ENCODE measurements at places on chromosomes 3 and 15.

DNA sequence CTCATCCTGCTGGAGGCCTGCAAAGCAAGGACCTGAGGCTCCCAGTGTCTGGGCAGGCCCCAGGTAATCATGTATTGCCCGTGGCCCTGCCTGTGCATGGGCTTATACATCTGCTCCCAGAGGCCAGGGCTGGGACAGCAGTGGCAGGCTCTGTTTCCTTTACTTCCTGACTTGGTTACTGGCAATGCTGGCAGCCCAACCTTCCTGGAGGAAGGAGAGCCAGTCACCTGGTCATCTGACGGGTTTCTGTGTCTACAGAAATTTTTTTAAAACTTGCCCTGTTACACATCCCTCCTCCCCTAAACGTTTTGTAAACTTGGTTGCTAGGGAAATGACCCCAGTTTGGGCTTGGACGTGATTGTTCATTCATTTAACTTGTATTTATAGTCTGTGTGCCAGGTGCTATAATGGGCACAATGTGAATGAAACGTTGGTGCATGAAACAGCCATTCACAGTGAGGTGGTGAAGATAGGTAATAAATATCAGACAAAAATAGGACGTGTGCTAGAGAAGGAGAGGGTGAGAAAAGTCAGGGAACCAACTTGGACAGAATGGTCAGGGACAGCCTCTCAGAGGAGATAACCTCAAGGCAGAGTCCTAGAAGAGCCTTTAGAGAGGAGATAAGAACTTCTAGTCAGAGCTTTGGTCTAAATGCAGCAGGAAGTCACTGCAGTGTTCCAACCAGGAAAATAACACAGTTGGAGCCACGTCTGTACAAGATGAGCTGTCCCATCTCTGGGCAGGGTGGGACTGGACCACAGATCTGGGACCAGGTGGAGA, 14.1 kb downstream of the TEX264 start:
- DNase-seq: no peak

DNA sequence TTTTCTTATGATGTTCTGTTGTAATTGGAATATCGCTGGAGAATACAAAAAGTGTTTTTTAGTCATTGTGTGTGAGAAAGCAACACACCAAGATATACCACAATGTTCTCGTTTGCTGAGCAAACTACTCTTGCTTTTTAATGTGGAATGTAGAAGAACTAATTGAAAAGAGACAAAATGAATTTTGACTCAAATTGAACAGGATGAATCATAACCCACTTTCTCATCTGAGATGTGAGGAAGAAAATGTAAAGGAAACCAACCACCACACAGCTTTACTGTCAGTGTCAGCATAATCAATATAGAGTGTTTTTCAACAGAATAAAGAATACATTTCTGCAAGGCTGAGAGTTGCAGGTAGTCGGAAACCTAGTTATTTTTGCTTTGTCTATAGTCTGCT, 448.8 kb upstream of the TPRG1 start:
- no peak for DNase-seq

DNA sequence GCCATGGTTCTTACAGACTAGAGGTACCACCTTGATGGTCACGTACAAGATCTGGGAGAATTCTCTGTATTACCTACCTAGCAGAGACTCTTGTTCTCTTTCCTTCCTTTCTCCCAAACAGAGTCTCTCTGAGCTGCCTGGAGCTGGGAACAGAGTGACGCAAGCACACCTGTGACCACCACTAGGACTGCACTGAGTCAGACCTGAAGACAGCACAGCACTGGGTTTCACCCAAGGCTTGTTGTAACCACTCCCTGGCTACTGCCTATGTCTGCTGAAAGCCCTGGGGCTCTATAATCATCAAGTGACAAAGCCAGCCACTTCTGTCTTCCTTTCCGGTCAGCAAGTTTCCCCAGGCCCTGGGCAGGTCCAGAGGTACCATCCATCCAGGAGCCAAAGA, 293.3 kb upstream of the CNTN4 start:
- no peak for DNase-seq

DNA sequence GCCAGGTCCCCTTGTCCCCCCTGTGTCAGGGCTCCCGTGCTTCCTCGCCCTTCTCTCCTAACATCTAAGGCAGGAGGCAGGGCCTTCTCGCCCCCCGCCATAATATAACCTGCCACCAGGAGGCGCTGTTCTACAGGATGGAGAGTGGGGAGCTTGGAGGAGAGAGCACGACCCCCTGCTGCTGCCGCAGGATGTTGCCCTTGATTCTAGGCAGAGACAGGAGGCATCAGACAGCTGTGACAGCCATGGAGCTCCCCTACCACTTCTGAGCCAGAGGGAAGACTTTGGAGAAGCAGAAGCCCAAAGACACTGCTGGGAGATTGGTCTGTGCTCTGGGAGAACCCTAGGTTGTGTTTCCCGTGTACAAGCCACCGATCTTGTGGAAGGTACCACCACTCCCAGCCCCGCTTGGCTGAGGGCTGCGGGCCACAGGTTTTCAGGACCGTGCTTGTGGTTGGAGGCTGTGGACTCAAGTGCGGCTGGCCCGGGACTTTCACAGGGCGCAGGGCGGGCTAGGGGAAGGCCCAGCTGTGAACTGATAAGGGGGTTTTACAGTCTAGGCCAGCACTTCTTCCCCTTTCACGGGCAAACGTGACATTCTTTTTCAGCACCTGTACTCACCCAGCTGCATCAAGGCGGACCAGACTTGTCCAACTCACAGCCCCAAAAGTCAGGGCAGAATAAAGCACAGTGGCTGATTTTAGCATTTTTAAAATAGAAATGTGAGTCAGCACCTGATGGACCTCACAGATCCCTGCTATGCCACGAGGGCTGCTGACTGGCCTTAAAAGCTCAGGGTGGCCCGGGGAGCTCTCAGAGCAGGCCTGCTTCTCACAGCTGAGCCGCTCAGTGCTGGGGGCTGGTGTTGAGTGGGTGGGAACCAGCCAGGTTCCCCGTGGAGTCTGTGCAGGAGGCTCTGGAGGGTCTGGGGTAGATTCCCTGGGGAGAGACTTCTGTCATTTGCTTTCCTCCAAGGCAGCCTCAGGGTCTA, 2.6 kb upstream of the TIGIT start:
- peak; percentile 42 for DNase-seq

DNA sequence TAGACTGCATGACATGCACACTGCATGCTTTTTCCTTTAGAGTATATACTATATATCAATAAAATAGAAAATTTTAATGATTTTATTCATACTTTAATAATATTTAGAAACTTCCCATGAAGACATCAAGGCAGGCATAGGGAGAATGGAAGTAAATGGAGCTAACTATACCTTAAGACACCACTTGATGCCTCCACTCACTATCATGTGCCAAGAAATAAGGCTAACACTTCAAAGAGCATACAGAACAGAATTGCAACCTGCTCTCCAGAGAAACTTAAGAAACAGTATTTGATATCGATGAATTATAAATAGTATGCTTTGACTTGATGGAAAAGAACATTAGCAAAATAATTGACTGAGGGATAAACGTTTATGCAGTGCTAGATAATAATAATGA, 192.6 kb upstream of the MBNL1 start:
- DNase-seq: peak; percentile 53

- DNase-seq: no peak
These were observed 8.4 kb downstream of the ACSBG1 start for GRCh38 chr15:78225783-78226541.

DNA sequence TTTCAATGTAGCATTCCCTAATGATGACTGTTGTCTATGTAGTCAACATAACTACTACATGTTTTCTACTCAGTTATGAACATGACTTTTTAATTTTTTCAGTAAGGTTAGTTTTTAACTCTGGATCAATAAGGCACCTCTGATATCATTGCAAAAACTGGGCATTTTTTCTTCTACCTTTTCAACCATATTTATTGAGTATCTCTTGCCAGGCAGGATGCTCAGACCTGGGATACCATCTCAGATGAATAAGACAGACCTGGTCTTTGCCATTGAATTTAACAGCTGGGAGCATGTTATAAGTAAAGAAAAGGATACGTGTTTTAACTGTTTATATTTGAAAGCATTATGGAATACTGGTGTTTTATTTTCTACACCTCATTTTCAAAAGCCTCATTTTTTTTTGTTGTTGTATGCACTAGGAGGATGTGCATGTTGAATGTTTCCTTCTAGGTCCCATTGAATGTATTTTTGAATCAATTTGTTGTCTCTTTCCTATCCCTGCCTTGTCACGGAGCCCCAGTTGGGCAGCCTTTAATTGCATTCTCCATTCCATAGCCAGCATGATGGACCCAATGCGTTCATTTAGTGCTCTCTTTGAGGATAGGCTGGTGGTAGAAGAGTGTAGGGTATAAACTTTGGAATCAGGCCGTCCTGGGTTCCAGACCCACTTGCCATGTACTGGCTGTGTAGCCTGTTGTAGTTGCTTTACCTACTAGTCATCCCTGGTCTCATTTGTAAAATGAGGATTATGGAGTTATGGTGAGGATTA, 3.7 kb downstream of the TGFBR2 start:
- DNase-seq: no peak

DNA sequence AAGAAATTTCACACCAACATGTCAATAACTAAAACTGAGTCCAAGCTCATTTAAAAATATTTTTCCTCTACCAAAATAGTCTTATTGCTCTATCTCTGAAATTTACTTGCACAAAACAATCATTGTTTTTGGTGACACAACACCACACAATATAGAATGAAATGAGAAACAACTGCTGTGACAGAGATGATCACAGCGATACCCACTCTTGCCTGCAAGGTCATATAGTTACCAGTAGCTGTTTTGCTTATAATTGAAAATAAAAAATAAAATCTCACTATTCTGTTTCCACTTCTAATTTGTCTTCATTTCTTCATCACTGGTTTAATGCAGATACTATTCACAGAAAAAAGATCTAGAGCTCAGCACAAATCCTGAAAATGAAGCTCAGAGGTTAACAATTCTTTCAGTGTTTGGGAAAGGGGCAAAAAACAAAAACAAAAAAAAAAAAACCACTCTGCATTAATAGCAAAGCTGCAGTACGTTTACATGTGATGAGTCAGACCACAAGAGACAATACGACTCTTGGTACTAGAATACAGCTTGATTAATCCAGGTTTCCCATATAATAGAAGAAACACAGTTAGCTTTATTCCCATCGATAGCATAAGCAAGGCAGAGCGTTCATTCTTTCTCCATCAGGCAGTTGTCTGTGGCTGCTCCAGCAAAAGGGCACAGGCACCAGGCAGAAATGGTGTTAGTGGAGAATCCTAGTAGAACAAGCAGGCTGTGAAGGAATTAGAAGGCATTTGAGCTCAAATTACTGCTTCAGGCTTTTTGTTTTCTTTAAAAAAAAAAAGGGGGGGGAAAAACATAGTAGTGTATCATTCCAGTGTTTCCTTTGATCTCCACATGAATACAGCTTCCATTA, 773 bp downstream of the ANKRD28 start:
- peak; percentile 68 for DNase-seq

- peak; percentile 33 for DNase-seq
These were observed 1.4 kb downstream of the CSK start for GRCh38 chr15:74783072-74783807.

GRCh38 chr3:14210843-14211594, 32.4 kb downstream of the LSM3 start:
- peak; percentile 99 for DNase-seq

GRCh38 chr3:13879946-13880810, at the start of gene WNT7A:
WNT7A (minus strand) TSS chr3:13880071; CDS start chr3:13879816, 255 bp downstream.
- DNase-seq: no peak

- no peak for DNase-seq
These were observed 46.5 kb downstream of the RASGRP1 start for GRCh38 chr15:38518084-38518483.

All from fibroblast of lung (primary cell).